COR-L47 (cell line): ENCODE measurements at places on chromosomes 5 and 9.

DNA sequence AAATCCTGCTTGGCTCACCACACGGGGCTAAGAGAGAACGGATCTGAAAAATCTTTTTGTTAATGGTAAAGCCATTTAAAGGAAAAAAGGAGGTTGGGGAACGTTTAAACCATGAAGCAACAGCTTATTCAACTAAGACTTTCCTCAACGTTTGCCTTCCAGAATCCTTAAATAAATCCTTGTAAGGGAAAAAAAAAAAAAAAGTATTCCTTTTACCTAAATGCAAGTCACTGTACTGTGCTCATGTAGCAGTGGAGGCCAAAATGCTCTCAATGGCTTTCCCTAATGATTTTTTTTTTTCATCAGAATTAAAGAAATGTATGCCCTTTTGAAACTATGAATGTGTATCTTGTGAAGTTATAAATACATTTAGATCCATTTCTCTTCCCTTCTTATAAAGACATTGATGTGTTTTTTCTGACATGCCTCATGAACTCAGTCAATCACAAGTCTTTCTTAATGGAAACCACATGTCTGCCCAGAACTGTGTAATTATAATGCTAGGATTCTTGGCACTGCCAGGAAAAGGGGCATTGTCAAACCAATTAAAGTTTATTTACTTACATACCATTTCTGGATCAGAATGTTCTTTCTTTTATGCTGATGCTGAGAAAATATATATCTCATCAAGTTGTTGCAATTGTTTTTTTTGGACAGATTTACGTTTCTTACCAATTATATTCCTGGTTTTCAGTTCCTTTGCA, 107.5 kb downstream of the EBF1 start:
- DNase-seq, result no peak

- no peak for DNase-seq
Measured at GRCh38 chr9:79701651-79702050, 129.9 kb downstream of the TLE4 start.

GRCh38 chr5:161960314-161960713, 107.3 kb upstream of the GABRG2 start:
- DNase-seq, result no peak

DNA sequence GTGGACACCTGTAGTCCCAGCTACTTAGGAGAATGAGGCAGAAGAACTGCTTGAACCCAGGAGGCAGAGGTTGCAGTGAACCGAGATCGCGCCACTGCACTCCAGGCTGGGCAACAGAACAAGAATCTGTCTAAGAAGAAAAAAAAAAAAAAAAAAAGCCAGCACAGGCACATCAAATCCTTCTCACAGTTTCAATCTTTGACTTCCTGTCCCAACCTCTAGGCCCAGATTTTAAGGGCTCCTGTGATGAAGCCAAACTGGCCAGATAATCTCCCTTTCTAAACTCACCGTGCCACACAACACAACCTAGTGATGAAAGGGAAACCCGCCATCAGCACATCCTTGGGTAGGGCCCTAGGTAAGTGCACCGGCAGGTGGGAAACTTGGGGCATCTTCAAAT, 58.1 kb downstream of the ROR2 start:
- no peak for DNase-seq

DNA sequence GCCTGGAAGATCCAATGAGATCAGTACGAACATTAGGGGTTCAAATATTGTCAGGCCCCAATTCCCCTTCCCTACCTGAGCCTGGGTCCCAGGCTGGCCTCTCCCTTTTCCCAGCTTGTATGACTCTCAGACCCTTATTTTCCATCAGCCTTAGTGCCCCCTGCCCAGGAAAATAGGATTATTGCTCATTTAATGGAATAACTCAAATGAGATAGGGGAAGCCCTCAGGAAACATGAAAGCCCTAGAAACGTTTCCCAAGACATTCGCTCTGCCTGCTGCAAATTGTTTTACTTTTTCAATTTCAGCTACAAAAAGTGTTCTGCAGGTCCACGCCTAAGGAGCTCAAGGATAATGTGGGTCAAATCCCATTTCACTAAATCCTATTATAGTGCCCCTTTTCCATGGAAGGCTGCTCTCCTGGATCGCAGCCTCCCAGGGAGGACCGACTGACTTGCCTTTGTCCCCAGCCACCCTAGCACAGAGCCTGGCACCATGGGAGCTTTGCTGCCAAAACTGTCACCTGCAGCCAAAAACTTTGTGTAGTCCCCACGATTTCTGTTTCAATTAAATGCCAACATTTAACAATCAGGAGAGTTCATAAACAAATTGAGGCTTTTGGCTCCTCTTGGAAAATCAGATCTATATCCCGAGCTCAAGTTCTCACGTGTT, 46.9 kb downstream of the THOC3 start:
- no peak for DNase-seq

DNA sequence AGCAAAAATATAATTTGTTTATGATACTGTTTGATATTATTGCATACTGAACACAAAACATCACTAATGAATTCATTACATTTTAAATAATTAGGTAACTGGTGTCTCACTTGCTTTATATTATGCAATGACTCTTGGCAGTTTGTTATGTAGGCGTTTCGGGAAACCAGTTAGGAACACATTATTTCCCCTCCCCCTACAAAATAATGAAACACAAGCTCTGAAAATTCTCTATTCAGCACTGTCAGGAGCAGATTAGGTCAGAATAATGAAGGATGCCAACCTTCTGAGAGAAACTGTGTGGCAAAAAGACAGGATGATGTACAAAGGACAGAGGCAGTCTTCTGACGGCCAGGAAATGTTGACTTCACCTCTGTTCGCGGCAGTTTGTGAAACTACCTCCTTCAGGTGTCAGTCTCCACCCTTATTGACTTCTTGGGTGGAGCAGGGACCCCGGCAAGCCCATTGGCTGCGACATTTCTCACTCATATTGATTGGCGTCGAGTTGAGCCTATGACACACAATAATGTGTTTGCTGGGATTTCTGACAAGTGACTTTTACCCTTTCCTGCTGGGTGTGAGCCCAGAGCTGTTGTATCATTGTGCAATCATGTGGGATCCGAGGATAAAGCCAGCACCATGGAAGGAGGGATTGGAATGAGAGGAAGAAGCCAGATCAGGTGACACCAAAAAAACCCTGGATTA, 33.9 kb downstream of the SH3PXD2B start:
- DNase-seq, result no peak

DNA sequence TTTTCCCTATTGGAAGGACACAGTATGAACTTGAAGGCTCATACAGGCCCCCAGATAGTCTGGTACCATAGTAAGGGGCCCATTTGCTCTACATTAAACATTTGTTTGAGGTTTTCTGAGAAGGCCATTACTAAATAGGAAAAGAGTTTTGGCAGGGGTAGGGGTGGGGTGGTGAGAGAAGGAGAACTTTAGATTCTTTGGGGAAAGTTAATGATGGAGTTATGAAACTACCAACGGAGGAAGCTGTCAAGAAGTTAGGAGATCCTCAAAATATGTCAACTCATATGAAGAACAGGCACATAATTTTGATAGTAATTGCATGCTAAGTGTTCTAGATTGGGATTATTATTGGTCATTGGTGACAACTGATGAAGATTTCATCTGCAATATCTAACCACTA, 114.7 kb downstream of the TAF11L14 start:
- no peak for DNase-seq

DNA sequence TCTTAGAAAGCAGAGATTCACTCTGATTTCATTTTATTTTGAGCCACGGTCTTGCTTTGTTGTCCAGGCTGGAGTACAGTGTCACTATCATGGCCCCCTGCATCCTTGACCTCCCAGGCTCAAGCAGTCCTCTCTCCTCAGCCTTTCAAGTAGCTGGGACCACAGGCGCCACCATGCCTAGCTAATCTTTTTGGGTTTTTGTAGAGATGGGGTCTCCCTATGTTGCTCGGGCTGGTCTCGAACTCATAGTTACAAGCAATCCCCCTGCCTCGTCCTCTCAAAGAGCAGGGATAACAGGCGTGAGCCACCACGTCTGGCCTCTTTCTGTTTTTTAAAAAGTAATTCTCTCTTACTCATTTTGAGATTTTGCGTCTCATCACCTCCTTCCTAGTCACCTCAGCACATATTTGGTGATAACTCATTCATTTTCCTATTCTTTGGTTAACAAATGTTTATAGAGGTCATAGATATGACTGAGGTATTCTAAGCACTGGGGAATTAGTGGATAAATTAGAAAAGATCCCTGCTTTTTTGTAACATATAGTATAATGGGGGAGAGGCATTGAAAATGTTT, 10.8 kb upstream of the DCP2 start:
- no peak for DNase-seq

GRCh38 chr5:102815540-102816332, 60.6 kb downstream of the PAM start:
- no peak for DNase-seq

DNA sequence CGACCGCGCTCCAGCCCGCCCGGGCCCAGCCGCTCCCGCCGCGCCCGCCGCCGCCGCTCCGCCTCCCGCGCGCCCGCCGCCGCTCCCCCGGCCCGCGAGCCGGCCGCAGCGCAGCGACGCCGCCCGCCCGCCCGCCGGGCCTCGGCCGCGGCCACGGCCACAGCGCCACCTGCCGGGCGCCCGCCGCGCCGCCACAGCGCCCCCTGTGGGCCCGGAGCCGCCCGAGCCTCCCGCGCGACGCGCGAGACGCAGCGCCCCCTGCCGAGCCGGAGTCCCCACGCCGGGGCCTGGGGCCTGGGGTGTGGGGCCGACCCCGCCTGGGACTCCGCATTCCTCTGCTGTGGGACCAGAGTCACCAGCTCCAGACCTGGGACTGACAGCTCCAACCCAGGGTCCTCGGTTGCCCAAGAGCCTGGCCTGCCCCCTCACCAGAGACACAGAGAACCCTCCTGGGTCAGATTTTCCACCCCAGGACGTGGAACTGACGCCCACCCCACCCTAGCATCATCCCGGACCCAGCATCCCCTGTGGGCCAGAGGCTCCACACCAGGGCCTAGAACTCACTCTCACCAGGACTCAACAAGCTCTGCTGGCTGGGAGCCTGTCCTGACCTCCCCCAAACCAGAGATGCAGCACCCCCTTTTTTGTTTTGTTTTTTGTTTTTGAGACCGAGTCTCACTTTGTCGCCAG, at the start of gene RAPGEF1:
Gene RAPGEF1, minus strand, starts transcription at position 118 of the 690 bp plus-strand sequence. CDS start 246 bp downstream, outside the sequence.
- no peak for DNase-seq

DNA sequence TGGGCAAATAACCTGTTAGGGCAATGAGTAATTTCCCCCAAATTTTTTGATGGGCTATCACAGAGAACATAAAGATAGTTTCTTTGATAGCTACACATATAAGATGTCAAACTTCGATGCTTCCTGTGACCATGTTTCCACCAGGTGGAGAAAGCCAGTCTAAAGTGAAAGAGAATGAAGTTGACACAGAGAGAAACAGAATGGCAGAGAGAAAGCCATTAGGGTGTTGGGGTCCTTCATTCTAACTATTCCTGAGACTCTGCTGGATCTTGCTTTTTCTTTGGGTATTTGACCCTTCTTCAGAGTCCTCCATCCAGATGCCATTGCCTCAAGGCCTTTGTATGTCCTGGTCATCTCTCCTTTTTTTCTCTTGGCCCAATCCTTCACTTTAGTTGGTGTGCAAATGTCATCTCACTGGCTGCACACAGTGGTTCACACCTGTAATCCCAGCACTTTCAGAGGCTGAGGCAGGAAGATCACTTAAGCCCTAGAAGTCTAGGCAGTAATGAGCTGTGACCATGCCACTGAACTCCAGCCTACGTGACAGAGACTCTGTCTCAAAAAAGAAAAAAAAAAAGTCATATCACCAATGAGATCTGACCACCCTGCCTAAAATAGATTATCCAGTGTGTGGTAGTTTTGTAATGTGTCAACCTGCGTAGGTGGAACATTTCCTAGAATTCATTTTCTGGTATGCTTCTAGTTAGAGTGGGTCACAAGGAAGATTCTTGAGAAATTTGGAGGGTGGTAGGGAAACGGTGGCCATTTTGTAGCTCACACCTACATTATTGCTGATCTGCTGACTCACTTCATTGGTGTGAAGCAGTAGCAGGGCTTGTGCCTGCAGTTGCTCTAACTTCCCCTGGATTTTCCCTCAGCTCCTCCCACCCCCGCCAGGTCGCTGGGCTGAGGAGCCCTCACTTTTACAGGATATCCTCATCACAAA, 20.8 kb upstream of the KIF2A start:
- DNase-seq, result no peak

GRCh38 chr5:148799737-148800527, 26.5 kb upstream of the ADRB2 start:
- no peak for DNase-seq

DNA sequence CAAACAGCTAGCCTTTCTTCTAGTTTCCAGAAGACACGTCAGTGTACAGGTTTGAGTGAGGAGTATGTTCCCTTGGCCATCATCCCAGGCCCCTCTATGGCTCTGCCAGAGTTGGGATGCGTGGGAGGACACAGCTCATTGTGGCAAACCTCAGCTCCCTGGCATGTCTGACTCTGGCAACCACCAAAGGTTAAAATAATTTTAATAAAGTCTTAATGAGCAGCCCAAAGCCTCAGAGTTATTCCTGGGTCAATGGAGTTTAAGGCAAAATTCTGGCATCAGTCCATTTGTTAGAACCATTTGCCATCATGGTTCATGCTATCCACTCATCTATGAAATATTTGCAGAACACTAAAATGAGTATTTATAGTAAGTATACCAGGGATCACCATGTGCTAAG, 79.8 kb upstream of the PAPPA start:
- no peak for DNase-seq

DNA sequence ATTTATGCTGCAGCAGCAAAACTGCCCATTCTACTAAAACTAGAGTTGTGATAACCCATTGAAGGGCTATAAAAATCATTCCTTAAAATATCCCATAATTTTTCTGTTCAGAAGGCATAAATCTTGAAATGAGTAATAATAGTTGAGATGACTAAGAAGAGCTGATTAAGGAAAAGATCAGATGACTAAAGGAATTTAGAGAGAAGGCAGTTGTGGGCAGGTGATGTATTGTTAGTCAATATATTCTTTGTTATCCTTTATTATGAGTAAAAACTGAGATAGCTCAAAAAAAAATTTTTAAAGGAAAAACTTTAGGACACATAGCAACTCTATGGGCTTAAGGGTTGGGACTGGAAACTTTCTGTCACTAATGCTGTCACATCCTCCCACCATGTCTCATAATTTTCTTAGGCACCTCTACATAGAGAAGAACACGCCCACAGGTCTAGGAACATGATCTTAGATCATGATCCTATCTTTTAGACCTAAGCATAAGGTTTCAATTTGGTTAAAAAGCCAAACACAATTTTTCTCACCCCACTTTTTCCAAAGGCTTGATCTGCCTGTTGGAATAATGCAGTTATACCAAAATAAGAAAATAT, 597.5 kb upstream of the MEF2C start:
- no peak for DNase-seq

GRCh38 chr9:114030364-114030763, 47.7 kb downstream of the AMBP start:
- DNase-seq, result no peak
